Kidney (tissue), 22 donors: ENCODE measurements at places on chromosomes 6 and 20. TPM values are rescaled to one million over a fixed set of nuclear protein-coding genes. Genes with fewer than 3 reads are reported as not detected.

DNA sequence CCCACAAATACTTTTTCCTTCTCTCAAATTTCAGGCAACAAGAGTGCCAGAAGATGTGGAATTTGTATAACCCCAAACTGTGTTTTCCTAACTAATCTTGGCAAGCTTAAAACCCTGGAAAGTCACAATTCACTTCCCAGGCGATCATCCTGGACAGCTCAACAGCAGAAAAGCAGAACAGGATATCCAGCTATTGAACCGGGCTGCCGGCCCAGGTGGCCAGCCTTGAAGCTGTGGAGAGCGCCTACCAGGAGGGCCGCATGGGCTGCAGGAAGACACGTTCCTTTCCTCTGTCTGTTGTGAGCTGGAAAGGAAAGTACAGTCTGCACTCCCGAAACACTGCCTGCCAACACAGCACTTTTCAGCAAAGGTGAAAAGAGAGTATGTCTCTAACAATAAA, 719.7 kb upstream of the MARCKS start:
- DNase-seq = peak; percentile 81
- H3K27ac ChIP-seq = no peak overlapping the region
- no peak overlapping the region for H3K4me3 ChIP-seq
- no peaks in the 10 kb centered on the region for H3K36me3 ChIP-seq
- H3K27me3 ChIP-seq = no peaks in the 10 kb centered on the region
- no peaks in the 10 kb centered on the region for H3K4me1 ChIP-seq

DNA sequence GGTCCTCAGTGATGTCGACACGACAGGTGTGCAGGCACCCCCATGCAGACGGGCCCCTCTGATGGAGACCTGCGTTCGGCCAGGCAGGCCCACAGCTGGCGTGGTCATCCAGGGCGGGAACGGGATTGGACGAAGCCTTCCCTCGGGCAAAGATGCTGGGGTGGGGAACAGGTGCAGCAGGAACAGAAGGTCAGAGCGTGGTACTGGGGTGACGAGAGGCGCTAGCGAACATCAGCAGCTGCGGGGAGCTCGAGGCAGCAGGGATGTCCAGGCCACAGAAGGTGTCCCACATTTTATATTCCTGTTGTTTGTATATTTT, 96.2 kb downstream of the SLC22A23 start:
- H3K36me3 ChIP-seq = no peaks in the 10 kb centered on the region
- peaks cover 28% of the 10 kb centered on the region for H3K4me1 ChIP-seq
- H3K27ac ChIP-seq = no peak overlapping the region
- no peak overlapping the region for H3K4me3 ChIP-seq

DNA sequence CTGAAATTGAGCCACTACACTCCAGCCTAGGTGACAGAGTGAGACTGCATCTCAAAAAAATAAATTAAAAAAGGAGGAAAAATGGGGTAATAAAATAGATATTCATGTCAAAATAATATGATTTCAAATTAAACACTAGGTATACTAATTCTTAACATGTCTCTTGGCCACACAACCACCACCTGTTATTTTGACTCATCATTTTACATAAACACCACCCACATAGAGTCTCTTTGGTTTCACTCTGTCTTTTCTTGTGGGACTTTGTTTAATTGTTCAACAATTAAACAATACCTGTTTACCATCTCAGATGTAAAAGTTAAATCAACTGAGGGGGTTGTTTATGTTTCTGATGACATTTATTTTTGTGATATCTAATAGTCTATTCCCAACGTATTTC, 476.8 kb upstream of the ADGRB3 start:
- no peaks in the 10 kb centered on the region for H3K27me3 ChIP-seq
- no peak overlapping the region for H3K27ac ChIP-seq
- no peak for DNase-seq
- H3K36me3 ChIP-seq = no peaks in the 10 kb centered on the region

DNA sequence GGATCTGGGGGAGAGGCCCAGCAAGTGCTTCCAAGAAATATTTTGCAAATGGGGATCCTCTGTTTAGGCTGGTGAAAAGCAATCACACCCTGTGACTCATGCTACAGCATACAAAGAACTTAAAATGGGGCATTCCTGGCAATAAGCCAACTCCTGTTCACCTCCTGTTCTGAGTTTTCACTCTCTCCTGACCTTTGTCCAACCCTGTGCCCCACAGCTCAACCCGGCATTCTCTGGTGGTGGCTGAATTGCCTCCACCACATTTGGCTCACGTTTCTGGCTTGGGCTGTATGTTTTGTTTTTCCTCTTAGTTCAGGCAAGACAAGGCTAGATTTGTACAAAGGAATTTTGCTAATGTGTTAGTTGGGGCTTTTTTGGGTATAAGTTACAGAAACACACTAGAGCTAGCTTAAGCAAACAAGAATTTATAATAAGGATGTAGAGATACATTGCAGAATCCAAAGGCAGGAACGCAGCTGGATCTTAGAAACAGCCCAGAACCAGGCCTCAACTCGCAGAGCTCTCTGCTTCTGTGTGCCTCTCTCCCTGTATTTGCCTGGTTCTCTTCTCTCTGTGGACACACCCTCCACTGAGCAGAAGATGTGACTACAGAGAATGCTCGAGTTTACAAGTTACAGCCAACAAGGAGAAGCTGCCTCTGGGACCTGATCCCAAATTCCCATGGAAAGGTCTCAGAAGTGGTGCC, 9.4 kb downstream of the ABCC10 start:
- no peak overlapping the region for H3K27ac ChIP-seq
- no peak overlapping the region for H3K4me3 ChIP-seq
- H3K36me3 ChIP-seq = peaks cover 8% of the 10 kb centered on the region
- peak; percentile 61 for DNase-seq
- H3K4me1 ChIP-seq = no peaks in the 10 kb centered on the region

- no peaks in the 10 kb centered on the region for H3K27me3 ChIP-seq
- no peak overlapping the region for H3K4me3 ChIP-seq
- H3K27ac ChIP-seq = no peak overlapping the region
- no peaks in the 10 kb centered on the region for H3K36me3 ChIP-seq
Measured at GRCh38 chr6:158154816-158155215, 13.2 kb downstream of the SERAC1 start.

The C6orf52 gene
- 1.5 TPM for total RNA-seq

- no peak for DNase-seq
- H3K4me3 ChIP-seq = no peak overlapping the region
- no peaks in the 10 kb centered on the region for H3K4me1 ChIP-seq
- H3K27me3 ChIP-seq = no peaks in the 10 kb centered on the region
Measured at GRCh38 chr6:438634-439170, 47.1 kb downstream of the IRF4 start.

GRCh38 chr6:159079367-159079766, 34.6 kb upstream of the TAGAP start:
- H3K36me3 ChIP-seq = no peaks in the 10 kb centered on the region
- no peak for DNase-seq
- no peak overlapping the region for H3K27ac ChIP-seq
- no peaks in the 10 kb centered on the region for H3K27me3 ChIP-seq

GRCh38 chr20:49349694-49350252, 71.9 kb upstream of the ZNFX1 start:
- no peaks in the 10 kb centered on the region for H3K4me1 ChIP-seq
- H3K27me3 ChIP-seq = no peaks in the 10 kb centered on the region
- no peaks in the 10 kb centered on the region for H3K36me3 ChIP-seq
- no peak for DNase-seq

GRCh38 chr20:23497536-23497935, 6.6 kb downstream of the CST8 start:
- no peak overlapping the region for H3K27ac ChIP-seq
- H3K4me1 ChIP-seq = no peaks in the 10 kb centered on the region
- no peak overlapping the region for H3K4me3 ChIP-seq
- H3K36me3 ChIP-seq = no peaks in the 10 kb centered on the region
- DNase-seq = no peak
- no peaks in the 10 kb centered on the region for H3K27me3 ChIP-seq

DNA sequence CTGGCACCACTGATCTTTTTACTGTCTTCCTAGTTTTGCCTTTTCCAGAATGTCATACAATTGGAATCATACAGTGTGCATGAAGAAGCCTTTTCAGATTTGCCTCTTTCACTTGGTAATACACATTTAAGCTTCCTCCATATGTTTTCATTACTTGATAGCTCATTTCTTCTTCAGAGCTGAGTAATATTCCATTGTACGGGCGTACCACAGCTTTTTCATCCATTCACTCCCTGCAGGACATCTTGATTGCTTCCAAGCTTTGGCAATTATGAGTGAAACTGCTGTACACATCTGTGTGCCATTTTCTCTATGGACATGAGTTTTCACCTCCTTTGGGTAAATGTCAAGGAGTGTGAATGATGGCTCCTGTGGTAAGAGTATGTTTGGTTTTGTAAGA, 46.2 kb upstream of the LY86 start:
- H3K27me3 ChIP-seq = no peaks in the 10 kb centered on the region
- DNase-seq = no peak
- H3K4me1 ChIP-seq = no peaks in the 10 kb centered on the region
- H3K36me3 ChIP-seq = no peaks in the 10 kb centered on the region

The SLC35D3 gene
- not detected for total RNA-seq

DNA sequence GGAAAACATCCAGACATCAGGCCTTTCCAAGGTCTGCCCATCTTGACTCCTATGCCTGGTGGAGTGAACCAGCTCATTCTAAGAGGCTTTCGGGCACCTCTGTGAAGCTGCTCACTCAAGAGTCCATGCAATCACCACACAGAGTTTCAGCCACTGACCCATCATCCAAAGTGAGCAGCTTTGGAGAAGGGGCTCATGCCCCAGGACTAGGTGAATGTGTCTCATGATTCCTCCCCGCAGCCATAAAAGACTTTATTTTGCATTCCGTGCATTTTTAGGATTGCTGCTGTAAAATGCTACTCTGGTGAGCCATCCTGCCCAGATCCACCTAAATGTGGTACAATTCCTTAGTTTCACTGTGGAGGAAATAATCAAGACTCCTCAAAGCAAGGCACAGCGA, 44.5 kb upstream of the EZR start:
- no peaks in the 10 kb centered on the region for H3K4me1 ChIP-seq
- no peak for DNase-seq
- H3K4me3 ChIP-seq = no peak overlapping the region

DNA sequence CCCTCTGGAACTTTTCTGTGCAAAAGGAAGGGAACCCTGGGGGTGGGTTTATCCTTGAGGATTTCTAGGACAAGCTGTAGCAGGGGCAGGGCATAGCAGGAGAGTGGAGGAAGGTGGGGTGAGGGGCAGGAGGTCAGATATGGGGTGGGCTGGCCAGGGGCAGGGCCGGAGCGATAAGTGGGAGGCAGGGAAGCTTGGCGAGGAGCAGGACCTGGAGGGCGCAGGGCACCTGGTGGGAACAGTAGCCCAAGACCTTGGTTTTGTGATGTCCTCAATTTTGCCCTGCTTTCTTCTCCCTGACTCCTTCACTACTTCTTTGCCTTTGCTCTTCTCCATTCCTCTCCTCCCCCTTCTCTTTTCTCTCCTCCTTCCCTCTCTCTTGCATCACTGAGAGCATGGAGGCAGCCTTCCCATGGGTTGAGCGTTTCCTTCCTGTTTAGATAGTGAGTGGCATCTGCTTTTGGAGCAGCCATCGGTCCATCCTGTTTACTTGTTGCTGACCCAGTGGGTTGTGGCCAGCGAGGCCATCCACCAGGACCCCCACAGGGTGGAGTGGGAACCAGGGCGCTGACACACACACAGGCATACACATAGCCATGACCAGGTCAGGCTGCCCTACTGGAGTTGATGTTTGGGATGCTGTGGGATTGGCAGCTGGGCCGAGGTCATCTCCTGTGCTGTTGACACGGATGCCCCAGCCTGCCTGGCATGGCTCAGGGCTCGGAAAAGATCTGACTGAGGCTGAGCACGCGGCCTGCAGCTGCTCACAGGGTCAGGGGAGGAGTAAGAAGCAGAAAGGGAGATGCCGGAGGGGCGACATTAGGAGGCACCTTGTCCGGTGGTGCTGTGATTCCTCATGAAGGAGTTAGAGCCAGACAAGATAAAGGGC, 121.0 kb upstream of the RNF24 start:
- no peak for DNase-seq
- no peaks in the 10 kb centered on the region for H3K4me1 ChIP-seq
- H3K36me3 ChIP-seq = no peaks in the 10 kb centered on the region
- H3K27me3 ChIP-seq = no peaks in the 10 kb centered on the region

GRCh38 chr6:137542713-137543112, 48.5 kb upstream of the OLIG3 start:
- no peak for DNase-seq
- no peaks in the 10 kb centered on the region for H3K36me3 ChIP-seq
- no peaks in the 10 kb centered on the region for H3K27me3 ChIP-seq
- H3K4me1 ChIP-seq = no peaks in the 10 kb centered on the region

DNA sequence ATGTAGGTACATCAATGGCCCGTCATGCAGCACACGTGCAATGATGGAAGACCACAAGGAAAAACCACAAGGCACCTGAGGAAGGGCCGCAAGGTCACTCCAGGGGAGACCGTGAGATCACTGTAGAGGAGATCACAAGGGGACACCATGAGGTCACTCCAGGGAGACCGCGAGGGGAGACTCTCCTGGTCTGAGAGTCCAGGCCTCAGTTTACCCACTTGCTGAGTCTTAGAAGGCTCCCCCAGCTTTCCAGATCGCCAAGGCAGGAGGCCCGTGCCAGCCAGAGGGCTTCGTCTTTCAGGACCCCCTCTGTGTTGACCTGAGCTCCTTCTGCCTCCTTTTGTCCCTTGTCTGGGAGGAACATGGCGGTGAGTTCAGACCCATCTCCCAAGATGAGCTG, 232.2 kb downstream of the ERMARD start:
- H3K27ac ChIP-seq = no peak overlapping the region
- H3K4me1 ChIP-seq = no peaks in the 10 kb centered on the region
- no peaks in the 10 kb centered on the region for H3K27me3 ChIP-seq
- no peak overlapping the region for H3K4me3 ChIP-seq
- no peaks in the 10 kb centered on the region for H3K36me3 ChIP-seq

- no peak overlapping the region for H3K27ac ChIP-seq
- no peak for DNase-seq
- H3K36me3 ChIP-seq = no peaks in the 10 kb centered on the region
Measured at GRCh38 chr6:68572525-68572924, 62.6 kb upstream of the ADGRB3 start.

GRCh38 chr6:35972471-35973367, 51.7 kb downstream of the SLC26A8 start:
- H3K4me1 ChIP-seq = no peaks in the 10 kb centered on the region
- no peaks in the 10 kb centered on the region for H3K27me3 ChIP-seq
- no peak overlapping the region for H3K4me3 ChIP-seq
- no peak overlapping the region for H3K27ac ChIP-seq
- H3K36me3 ChIP-seq = no peaks in the 10 kb centered on the region
- DNase-seq = no peak

The BPI gene
- 0.16 TPM for total RNA-seq

GRCh38 chr6:20946022-20946421, 411.8 kb downstream of the CDKAL1 start:
- no peak overlapping the region for H3K4me3 ChIP-seq
- no peaks in the 10 kb centered on the region for H3K27me3 ChIP-seq
- H3K27ac ChIP-seq = no peak overlapping the region

DNA sequence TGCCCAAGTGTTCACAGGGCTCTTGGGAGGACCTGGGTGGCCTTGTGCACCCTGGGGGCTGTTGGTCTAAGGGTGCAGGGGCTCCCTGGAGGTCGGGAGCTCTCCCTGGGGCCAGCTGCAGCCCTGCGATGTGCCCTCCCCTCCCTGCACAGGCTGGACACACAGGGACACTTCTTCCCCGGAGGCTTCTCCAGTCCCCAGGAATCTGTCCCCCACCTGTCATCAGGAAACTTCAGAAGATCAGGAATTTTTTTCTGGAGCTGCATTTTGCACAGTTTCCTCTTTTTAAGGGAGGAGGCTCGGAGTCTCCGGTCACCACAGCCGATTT, 66.9 kb upstream of the BHLHE23 start:
- H3K27me3 ChIP-seq = peaks cover 7% of the 10 kb centered on the region
- DNase-seq = no peak
- H3K27ac ChIP-seq = no peak overlapping the region
- no peak overlapping the region for H3K4me3 ChIP-seq
- no peaks in the 10 kb centered on the region for H3K36me3 ChIP-seq
